ENCODE measurements at places on chromosomes 11 and 22.

- no peak for DNase-seq
Measured at GRCh38 chr11:12293486-12293885, 83.9 kb upstream of the PARVA start.

DNA sequence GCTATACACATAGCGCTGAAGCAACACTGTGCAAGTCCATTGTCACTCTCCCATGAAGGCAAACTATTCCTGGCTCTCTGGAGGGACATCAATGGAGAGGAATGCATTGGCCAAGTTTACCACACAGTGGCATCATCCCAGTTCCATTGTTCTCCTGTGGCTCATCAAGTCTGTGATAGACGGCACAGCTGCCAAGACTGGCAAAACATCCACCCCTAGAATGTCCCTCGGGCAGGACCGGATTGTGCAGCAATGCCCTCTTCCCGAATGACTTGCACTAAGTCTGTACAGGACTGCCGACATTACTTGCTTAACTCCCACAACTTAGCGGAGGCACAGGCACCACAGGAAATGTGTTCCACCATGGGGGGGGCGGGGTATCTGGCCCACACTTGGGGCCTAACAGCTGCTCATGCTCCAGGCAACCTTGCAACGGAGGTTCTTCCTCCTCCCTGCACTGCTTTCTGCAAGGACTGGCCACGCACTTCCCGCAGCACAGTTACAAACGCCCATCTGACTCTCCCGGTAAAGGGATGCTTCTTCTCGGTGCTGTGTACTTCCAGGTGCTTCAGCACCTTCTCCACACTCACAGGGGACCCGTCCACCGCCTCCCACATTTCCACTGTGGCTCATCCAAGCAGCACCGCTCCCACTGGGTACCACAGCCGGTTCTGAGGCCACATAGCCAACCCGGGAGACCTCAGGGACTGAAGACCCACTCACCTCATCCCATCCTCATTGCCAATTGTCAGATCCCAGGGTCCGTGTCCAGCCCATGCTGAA is 1309.6 kb upstream of the RAG2 start:
- no peak for DNase-seq

GRCh38 chr22:19336133-19337075 is 44.9 kb upstream of the CLTCL1 start:
- no peak for DNase-seq

- DNase-seq: no peak
Measured at GRCh38 chr22:46077669-46078099, 72.6 kb upstream of the PPARA start.

DNA sequence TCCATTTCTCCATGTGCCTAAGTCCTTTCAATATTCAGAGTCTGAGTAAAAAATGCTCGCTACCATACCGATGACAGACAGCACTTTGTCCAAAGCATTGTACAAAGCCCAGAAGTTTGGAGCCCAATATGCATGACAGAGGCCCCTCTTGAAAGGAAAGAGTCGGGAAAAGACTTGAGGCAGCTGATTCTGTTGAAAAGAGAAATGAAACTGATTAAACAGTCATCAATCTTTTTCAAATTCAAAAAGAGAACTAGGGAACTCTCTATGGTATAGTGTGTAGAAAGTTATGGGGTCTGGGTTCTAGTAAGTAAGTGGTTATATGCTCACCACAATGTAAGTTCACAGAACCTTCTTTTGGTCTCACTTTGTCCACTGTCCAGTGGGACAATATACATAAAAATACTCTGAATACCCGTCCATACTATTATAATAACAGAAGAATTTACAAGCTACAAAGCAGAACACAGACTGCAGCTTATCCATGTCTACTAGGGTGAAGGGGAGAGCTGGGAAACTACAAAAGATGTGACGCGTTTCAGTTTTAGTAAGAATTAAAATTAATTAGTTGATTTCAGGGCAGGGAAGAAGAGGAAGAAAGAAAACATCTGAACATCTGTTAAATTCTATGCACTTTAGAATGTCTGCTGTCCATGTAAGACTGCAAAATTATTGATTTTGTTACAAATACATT is 26.7 kb downstream of the ALG8 start:
- no peak for DNase-seq

- DNase-seq: no peak
Measured at GRCh38 chr11:82034527-82034926, 699.1 kb downstream of the FAM181B start.

- no peak for DNase-seq
Measured at GRCh38 chr11:134483291-134483690, 71.2 kb upstream of the B3GAT1 start.

Measured in ACHN (cell line).